ENCODE measurements at places on chromosomes 1 and 21.

DNA sequence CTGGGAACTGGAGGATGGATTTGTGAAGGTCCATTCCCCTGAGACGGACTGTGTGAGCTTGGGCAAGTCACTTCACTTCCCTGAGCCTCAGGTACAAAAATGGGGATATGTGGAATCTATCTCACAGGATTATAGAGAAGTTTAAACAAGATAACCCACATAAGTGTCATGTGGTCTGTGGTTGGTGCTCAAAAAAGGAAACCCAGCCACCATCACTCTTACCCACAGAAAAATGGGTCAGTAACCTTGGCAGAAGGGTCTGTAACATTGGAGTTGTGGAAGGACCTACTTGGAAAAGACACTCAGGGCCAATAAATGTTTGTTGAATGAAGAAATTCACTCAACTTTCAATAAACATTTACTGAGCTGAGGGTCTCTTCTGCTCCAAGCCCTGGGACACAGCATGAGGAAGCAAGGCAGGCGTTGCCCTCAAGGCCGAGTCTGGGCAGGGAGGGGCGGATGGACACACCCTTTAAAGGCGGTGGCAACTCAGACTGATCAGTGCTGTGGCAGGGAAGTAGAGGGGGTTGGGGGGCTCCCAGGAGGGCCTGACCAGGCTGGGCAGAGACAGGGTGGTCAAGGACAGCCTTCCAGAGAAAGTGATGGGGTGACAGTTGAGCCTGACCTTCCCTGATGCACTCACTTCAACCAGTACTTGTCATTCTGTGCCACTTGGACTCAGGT lies 66.7 kb upstream of the ACOT11 start:
- DNase-seq, result no peak

DNA sequence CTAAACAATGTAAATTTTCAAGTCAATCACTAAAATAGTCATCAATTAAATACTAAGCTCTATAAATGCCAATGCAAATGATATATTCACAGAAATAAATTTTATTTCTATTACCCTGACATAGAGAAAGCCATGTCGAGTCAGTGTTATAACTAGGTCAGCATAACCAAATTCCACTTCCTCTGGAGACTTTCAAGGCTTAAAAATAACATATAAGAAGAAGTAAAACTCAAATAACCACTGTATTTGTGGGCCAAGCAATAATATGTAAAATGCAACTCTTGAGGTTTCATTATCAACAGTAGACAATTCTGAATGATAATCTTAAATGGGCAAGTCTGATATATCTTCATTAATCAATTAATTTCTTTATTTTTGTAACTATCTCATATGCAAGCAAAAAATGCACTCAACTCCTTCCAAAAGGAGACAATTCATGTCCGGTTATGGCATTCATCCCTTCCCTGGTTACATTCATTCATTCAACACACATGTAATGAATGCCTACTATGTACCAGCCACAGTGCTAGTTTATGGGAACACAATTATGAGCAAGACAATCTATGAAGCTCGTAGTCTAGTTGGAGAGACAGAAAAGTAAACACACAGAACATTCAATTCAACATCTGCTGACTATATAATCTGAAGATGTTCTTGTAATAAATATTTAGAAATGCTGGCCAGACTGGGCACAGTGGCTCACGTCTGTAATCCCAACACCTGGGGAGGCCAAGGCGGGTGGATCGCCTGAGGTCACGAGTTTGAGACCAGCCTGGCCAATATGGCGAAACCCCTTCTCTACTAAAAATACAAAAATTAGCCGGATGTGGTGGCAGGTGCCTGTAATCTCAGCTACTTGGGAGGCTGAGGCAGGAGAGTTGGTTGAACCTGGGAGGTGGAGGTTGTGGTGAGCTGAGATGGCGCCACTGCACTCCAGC lies 37.1 kb upstream of the CAP1 start:
- no peak for DNase-seq

GRCh38 chr1:40648200-40648599 lies 17.3 kb downstream of the RIMS3 start:
- no peak for DNase-seq

DNA sequence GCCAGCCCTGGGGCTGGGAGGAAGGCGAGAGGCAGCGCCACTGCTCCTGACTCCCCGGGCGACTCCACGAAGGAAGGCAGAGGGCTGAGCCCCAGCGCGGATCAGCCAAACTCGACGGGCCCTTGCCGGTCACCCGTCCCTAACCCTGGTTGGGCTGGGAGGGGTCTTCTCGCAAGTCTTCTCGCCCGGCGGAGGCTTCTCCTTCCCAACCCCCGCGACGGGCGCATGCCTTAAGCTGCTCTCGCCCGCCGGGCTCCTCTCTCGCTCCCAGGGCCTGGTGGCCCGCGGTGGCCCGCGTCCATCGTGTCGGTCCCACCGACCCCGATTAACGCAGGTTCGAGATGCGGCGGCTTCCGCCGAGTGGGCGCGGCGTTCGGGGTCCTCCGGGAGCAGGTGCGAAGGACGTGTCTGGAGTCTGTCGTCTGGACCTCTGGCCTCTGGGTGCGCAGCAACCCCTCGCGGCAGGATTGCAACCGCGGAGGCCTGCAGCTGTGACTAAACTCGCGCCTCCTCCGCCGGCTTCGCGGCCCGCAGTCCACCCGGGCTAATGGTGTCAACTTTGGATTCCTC lies 29.0 kb upstream of the PPM1J start:
- no peak for DNase-seq

DNA sequence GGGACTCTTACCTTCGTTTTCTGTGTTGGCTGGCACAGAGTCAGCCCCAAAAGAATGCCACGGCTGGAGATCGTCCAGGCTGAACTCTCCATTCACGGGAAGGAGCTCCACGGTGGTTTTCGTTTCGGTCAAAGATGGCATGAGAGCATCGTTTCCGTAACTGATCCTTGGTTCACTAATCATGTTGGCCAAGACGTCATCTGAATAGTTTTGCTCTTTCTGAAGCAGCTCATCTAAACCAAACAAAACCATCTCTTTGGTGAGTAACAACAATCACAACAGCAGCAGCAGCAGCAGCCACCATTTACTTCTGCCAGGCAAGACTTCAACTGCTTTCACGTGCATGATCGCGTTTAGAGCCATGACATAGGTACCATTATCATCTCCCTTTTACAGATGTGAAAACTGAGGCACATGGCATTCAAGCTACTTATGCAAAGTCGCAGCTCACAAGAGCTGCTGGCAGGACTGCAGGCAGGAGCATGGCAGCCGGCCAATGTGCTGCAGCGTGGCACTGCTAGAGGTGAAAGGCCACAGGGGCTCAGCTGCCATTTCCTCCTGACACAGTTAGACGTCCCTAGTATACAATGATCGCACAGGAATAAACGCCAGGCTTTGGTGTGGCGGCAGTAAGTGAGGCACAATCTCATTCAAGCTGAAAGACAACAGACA lies 177.1 kb downstream of the GABPA start:
- DNase-seq, result no peak

GRCh38 chr1:62784509-62785365 lies 805 bp downstream of the ATG4C start:
- peak; percentile 18 for DNase-seq

DNA sequence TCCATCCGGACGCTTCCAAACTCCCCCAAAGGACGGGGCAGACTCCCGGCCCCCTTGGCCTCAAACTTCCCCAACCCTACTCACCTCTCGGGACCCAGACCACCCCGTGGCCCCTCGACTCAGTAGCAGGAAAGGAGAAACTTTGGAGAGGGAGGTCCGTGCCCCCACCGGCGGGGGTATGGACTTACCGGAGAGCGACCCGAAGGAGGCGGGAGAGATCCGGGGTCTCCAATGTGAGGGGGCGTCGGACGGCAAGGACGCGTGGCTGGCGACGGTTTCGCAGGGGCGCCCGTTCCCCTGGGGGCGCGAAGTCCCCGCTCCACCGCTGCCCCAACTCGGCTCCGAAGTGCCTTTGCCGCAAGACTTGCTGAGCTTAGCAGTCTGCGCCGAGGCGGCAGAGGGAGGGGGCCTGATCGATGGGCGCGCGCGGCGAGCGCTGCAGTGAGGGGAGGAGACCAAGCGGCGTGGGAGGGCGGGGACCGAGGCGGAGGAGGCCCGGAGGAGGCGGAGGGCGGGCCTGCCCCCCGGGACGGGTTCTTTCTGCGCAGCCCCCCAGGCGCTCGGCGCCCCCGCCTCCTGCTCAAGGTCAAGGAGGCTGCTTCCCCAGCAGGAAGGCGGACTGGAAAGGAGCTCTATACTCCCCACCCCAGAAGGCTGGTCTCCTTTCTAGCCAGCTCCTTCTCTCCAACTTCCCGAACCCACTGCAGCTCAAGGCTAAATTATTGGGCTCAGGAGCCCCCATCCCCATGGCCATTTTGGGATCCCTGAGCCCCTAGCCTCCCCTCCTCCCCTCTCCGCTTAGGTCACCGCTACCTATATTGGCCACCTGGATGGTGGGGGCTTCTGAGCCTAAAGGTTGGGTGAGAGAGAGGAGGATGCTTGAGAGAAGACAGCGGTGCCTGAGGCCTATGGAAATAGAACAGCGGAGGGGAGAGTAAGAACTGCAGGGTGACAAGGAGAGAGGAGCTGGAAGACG lies at the start of gene SYT2:
SYT2 (minus strand) TSS at position 385 of the 976 bp plus-strand sequence. CDS start 104,682 bp downstream, outside the sequence.
- no peak for DNase-seq

DNA sequence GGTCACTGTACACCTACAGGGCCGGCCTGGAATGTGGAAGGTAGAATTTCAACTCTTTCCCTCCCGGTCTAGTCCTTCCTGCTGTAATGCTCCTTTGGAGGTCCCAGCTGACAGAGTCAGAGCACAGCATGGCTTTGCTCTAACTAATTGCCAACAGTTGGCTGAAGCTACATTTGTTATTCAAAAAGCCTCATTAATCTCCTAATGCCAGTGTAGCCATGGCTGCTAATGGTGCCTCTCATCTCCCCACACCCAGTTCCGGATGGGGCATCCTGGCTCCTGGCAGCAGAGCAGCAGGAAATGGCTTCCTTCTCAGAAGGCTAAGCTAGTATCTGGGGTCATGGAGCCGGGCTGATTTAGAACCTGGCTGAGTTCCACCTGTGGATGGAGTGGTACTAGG lies 18.7 kb upstream of the CAMK1G start:
- no peak for DNase-seq

GRCh38 chr21:25709684-25710265 lies 24.9 kb downstream of the ATP5PF start:
- DNase-seq, result no peak

DNA sequence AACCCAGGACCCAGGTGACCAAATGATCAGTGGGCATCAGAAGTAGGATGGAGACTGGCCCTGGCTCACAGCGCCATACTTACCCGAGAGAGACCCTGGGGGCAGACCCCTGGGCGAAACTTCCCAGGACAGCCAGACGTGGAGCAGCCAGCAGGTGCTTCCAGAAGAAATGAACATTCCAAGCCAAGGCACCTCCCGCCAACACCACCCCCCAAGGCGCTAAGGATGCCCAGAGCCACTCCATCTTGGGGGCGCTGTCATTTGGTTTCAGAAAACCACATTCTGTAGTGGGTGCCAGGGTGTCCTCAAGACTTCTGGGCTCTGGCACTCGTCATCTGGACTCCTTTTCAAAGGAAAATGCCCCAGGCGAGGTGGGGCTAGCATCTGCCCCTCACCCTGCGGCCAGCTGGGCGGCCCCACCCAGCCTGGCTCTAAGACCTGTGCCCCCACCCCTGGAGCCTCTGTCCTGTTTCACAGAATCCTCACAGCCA lies 98.8 kb downstream of the RIPK4 start:
- no peak for DNase-seq
